ENCODE measurements at places on chromosomes 5 and 9.

GRCh38 chr9:16725066-16725465 lies 145.4 kb downstream of the BNC2 start:
- no peak for DNase-seq

- no peak for DNase-seq
Observed at GRCh38 chr5:41722359-41722950, 147.8 kb downstream of the OXCT1 start.

DNA sequence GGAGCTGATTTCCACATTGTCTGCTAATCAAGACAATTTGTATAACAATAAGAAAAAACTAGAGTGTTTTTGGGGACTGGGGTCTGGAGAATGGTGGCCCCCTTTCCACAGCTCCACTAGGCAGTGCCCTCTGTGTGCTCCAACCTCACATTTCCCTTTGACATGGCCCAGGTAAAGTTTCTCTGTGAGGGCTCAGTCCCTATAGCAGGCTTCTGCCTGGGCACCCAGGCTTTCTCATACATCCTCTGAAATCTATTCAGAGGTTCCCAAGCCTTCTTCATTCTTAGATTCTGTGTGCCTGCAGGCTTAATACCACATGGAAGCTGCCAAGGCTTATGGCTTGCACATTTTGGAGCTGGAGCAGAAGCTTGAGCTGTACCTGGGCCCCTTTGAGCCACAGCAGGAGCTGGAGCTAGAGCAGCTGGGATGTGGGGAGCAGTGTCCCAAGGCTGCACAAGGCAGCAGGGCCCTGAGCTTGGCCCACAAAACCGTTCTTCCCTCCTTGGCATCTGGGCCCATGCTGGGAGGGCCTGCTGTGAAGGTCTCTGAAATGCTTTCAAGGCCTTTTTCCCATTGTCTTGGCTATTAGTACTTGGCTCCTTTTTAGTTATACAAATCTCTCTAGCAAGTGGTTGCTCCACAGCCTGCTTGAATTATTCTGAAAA lies 49.1 kb upstream of the VPS13A start:
- DNase-seq = no peak

DNA sequence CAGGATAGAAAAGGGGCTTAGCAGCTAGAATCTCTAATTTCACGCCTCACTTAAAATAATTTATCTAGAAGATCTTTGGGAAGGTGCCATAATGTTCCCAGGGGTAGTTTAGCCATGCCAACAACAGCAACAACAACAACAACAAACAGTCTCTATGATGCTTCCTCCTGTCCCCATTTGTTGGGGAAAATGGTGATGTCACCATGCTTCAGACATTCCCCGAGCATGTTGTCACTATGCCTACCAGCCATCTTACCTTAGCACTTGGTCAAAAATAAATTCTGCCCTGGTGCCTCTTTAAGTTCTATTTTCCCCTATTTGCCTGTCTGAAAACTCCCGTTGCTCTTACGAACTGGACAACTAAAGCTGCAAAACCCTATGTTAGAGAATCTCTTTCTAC lies 76.6 kb downstream of the KCNN2 start:
- DNase-seq = no peak

- no peak for DNase-seq
Observed at GRCh38 chr5:84816746-84817547, 432.3 kb upstream of the EDIL3 start.

GRCh38 chr9:15755660-15756059 lies 202.8 kb downstream of the CCDC171 start:
- no peak for DNase-seq

- DNase-seq = no peak
Observed at GRCh38 chr5:168176251-168176650, 115.2 kb upstream of the WWC1 start.

GRCh38 chr5:158305861-158306260 lies 446.9 kb upstream of the CLINT1 start:
- no peak for DNase-seq
